ENCODE measurements at places on chromosomes 1 and 21.

DNA sequence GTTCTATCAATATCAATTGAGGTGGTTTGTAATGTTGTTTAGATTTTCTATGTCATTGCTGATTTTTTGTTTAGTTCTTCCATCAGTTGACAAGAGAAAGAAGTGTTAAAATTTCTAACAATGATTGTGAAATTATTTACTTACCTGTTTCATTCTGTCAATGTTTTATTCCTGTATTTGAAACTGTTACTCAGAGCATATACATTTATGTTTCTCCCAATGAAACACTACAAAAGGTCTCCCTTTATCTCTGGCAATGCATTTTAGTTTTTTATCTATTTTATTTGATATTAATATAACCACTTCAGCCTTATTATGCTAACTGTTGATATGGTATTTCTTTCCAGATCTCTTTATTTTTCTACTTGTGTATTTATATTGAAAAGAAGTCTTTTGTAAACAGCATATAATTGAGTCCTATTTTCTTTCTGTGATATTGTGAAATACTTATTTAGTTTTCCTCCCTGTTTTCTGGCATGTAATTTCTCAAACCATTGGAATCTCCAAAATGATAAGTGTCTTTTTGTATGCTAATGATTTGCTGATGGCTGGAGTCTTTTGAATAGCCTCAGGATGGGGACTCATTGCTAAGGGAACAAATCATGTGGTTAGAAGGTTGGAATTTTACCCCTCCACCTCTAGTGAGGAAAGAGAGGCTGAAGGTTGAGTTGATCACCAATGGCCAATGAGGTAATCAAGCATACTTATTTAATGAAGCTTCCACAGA lies 122.0 kb downstream of the ADSS2 start:
- DNase-seq, result no peak

DNA sequence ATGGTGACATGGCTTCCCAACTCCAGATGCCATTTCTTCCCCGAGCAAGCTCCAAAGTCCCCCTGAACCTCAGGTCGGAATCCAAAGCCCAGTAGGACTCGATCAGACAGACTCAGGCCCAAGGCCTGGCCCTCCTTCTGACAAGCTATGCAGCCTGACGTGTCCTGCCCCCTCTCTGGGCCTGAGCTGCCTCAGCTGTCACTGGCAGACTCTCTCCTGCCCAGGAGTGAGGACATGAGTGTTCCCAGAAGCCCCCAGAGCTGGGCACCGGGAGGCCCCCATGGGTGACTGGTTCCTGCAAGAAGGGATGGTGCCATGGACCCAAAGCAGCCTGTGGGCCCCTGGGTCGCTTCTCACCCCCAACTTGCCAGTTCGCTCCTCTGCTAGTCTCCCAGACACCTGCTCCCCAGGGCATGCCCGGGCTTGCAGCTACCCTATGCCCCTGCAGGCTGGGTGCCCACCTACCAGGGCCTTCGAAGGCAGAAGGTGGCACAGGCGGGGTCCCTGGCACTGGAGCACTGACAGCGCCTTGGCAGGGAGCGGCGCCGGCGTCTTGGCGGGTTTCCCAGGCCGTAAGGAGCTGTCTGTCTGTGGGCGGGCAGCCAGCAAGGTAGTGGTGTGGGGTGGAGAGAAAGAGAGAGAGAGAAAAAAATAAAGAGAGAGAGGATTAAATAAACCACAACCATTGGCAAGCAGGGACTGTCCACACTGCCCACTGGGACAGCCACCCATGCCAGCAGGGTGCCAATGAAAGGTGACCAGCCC lies 2.3 kb downstream of the EDN2 start:
- no peak for DNase-seq

DNA sequence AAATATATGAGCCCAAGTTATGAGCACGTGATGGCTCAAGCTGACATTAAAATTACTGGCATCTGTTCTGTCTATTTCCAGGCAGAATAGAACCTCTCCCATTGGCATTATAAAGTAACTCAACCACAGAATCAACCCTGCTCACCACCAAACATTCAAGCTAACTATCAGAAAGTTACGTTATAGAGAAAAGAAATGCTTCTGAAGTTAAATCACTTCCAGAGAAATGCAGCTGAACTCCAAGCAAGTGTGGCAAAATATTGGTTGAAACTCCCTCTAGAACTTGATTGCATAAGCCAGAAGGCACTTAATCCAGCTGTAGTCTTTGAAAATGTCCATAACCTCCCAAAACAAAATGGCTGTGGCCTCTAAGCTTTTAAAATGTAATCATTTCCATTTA lies 36.2 kb upstream of the UBE2U start:
- DNase-seq, result no peak

- no peak for DNase-seq
Observed at GRCh38 chr1:61699911-61700851, 24.8 kb downstream of the TM2D1 start.

GRCh38 chr1:63498106-63498505 lies 24.9 kb downstream of the ITGB3BP start:
- no peak for DNase-seq

DNA sequence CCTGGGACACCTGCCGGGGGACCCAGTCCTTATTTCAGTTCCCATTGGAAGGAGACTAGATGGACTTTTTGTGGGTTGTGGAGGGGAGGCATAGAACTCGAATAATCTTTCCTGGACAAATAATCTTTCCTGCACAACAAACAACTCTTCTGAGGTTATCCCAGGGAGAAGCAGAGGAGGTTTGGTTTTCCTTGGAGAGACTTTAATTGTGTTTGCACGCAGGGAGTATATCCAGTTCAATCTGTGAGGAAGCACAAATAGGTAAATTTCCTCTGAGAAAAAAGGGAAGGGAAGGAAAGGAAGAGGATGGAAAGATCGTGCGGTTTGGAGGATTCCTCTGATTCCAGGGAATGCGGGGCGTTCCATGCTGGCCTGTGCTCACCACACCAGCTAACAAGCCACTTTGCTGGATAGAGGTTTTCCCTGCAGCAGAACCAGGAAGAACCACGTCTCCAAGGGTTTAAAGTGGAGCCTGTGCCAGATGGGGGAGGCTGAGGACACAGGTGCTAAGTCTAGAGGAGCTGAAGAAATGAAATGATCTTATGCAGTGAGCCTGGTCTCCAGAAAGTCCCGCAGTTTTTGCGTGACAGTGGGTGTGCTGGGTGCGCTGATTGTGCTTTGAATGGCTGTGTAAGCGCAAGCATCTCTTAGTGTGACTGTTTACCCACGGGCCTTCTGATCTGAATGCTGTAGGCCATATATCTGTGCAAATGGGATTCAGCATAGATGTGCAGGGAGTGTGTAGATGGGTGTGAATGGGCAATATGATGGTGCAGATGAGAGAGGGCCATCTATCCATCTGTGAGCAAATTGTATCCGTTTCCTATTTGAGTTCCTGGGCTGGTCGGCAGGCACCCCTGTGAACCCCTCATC lies 7.6 kb downstream of the PAX7 start:
- DNase-seq, result no peak

DNA sequence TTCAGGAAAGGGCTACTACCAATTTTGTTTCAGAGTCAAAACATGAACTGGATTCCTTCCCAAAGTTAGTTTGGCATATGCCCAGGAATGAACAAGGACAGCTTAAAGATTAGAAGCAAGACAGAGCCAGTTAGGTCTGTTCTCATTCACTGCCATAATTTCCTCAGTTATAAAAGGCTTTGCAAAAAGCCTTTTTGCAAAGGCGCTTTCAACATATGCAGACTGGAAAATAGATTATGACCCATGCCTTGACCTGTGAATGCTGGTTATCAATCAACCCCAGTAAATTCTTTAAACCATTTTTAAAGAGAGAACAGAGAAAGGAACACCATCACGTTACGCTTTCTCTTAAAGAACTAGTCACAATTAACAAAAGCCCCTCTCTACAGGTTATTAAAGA lies 1.7 kb upstream of the FRRS1 start:
- no peak for DNase-seq

Measured in stimulated activated CD4-positive, alpha-beta T cell treated with anti-CD3 and anti-CD28 coated beads, Interleukin-1b, Interleukin-23, amount 100 ng/mL, for 4 hours (primary cell).